B cell (primary cell): ENCODE measurements at places on chromosomes 13 and 19. TPM values are rescaled to one million over a fixed set of nuclear protein-coding genes. Genes with fewer than 3 reads are reported as not detected.

The PCP2 gene
- polyA plus RNA-seq: 5.6 and 6.5 TPM in 2 replicates

The C5AR1 gene
- polyA plus RNA-seq: 3.1 and 4.1 TPM in 2 replicates

The ARHGAP45 gene
- polyA plus RNA-seq: 488 and 579 TPM in 2 replicates

The TSEN34 gene
- polyA plus RNA-seq: 17.6 and 18.2 TPM in 2 replicates

The PEAK3 gene
- 0.07 and 0.18 TPM in 2 replicates for polyA plus RNA-seq

The GRIK5 gene
- 0.09 and 0.33 TPM in 2 replicates for polyA plus RNA-seq

The CGB2 gene
- not detected in 2 replicates for polyA plus RNA-seq

The GSX1 gene
- polyA plus RNA-seq: not detected in 2 replicates

The NDUFA13 gene
- polyA plus RNA-seq: 58.5 and 195 TPM in 2 replicates

The OLFM4 gene
- polyA plus RNA-seq: not detected in 2 replicates
